Activated naive CD4-positive, alpha-beta T cell treated with anti-CD3 and anti-CD28 coated beads, Interleukin-2, amount 50 U/mL, for 16 hours (primary cell): ENCODE measurements at places on chromosomes 7 and 10.

GRCh38 chr7:96670338-96671289, 39.0 kb downstream of the SEM1 start:
- no peak for DNase-seq

- no peak for DNase-seq
These were observed 9.0 kb downstream of the RPEL1 start for GRCh38 chr10:103254538-103255325.

GRCh38 chr10:103232772-103233488, 12.8 kb upstream of the RPEL1 start:
- no peak for DNase-seq

- DNase-seq, result no peak
These were observed 237.5 kb downstream of the ABCA13 start for GRCh38 chr7:48408731-48409130.

DNA sequence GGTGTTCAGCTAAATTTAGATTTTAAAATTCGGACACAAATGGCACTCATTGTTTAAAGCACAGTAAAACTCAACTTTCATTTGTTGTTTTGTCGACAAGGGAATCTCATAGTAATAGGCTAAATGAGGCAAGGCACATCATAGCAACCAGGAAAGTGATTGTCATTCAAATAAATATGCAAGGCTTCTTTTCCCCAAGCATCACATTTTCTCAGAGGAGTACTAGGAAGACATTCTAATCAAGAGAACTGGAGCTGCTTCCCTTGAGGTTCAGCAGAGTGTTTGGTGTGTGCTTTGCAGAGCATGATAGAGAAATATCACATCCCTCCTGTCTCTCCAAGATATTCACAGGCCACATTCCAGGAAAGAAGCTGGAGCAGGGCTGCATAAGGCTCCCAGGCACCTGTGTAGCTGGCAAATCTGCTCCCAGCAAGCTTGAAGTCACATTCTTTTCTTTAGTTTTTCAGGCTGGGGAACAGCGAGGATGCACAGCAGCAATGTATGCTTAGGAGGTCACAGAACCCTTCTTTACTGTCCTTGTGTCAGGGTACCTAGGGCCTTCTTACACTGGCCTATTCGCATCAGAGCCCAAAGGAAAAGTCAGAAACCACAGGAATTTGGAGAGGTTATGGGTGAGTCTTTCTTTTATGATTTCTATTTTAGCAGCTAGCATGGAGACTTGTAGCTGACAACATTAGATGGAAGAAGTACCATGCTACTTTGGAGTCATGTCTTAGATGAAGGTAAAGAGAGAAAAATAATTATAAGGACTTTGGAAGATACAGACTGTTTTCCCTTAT, 95.9 kb upstream of the HDAC9 start:
- DNase-seq, result no peak

- no peak for DNase-seq
These were observed 122.4 kb downstream of the SLC16A9 start for GRCh38 chr10:59587083-59587755.

DNA sequence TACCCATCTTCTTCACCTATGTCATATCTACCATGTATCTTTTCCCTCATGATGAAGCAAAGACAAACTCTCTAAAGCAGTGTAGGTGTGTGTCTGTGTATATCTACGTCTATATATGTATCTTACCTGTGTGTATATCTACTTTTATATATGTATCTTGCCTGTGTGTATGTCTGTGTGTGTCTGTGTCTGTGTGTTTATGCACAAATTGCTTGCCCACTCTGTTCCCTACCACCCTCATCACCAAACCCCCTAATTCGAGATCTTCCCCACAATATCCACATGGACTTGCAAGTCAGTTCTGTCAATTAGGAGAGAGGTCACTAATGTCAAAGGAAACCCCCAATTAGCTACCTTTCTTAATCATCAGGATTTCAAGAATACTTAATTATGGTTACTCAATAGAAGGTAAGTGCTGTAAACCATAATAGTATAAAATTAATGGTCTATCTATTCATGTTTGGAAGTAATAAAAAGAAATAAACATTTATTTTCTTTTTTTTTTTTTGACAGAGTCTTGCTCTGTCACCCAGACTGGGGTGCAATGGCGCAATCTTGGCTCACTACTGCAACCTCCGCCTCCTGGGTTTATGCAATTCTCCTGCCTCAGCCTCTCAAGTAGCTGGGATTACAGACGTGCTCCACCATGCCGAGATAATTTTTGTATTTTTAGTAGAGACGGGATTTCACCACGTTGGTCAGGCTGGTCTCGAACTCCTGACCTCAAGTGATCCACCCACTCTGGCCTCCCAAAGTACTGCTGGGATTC, 43.6 kb downstream of the ANKRD61 start:
- DNase-seq, result no peak

DNA sequence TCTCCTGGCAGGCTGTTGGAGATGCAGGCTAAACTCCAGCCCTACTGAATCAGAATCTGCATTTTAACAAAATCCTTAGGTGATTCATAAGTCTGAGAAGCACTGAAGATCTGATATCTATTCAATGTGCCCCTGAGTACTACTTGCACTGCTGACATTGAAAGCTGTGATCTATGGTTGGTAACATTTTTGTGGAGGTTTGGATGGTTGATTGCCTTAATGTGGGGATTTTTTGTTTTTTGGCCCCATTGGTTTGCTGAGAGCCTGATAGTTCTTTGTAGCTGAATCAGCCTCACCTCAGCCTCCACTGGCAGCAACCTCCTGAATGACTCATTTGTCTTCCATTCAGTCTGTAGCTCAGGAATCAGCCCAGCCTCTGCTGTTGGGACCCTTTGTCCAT, 14.7 kb upstream of the LRRN3 start:
- no peak for DNase-seq

GRCh38 chr10:126904818-126905701, at the start of gene DOCK1:
Gene DOCK1, plus strand, starts transcription at chr10:126905428. Its CDS starts 90 bp downstream, at chr10:126905518.
- no peak for DNase-seq

- DNase-seq, result no peak
These were observed 285.2 kb downstream of the CAMK1D start for GRCh38 chr10:12634621-12634931.

DNA sequence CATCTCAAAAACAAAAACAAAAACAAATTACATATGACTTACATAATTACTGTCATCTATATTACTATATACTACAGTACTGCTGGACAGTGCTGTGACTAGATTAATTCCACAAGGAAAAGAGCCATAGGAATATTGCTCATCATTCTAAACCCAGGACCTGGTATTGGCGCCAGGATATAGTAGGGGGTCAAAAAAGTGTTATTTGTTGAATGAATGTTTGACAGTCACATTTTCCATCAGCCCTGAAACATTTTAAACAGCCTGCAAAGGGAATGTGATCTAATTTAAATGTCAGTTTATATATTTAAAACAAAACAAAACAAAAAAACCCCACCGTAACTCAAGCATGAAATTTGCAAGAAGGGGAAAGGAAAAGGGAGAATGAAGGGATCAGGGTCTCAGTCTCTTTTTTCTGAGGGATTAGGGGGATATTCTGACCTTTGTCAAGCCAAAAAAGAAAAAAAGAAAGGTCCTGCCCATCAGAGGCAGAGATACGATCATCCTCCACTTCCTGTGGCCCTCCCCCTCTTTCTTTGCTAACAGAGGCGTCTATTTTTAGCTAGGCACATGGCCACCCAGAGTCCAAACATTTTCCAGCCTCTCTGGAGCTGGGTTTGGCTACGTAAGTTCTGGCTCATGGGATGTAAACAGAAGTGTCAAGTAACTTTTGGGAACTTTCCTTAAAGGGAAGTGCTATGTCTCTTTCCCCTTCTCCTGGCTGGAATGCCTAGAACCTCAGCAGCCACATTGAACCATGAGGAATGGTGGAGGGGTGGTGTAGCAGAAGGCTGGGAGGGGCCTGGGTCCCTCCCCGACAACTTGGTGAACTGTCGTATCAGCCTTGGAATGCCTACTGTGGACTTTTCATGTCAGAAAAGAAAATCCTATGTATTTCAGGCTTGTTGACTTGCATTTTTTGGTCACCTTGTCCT, 44.6 kb upstream of the DLG5 start:
- no peak for DNase-seq

- DNase-seq, result no peak
These were observed 475.2 kb upstream of the CELF2 start for GRCh38 chr10:10542477-10542876.

DNA sequence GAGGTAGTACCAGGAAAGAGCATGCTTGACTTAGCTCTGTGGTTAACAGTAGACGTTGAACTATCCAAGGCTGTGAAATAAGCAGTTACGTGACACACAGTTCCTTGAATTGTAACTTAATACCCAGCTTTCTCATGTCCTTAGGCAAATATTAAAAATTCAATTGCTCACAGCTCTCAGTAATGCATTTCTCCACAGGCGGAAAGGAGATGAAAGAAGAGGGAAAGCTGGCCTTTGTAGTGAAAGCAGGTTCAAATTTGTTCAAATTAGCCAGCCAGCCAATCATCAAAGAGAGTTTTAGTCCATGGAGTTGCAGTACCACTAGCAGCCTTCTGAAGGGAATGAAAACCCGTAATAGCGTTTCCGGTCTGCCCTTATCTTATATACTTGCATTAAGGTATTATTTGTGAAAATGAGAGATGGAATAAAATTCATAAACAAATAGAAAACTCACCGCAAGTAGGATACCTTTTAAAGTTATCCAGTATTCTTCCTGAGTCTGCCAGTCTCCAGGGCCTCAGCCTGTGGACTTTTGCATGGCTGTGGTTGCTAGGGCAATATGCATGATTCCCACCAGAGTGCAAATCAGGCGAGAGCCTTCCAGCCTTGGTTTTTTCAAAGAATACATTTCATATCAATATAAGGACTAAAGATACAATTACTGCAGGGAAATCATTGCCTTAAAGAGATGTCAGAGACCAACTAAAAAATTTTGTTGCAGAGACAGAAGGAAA, 795.5 kb downstream of the TNS3 start:
- no peak for DNase-seq

GRCh38 chr10:10902951-10903350, 114.7 kb upstream of the CELF2 start:
- no peak for DNase-seq

- no peak for DNase-seq
These were observed 3.3 kb upstream of the LRRC27 start for GRCh38 chr10:132328738-132329137.

- DNase-seq, result no peak
These were observed 112.6 kb downstream of the PTPRZ1 start for GRCh38 chr7:121985476-121986030.

- no peak for DNase-seq
These were observed 121.5 kb upstream of the PRSS58 start for GRCh38 chr7:142379201-142379885.

- DNase-seq, result no peak
These were observed 17.7 kb downstream of the CLIP2 start for GRCh38 chr7:74306730-74307469.

- DNase-seq, result no peak
These were observed 52.4 kb downstream of the NPTX2 start for GRCh38 chr7:98669329-98670000.

- DNase-seq, result no peak
These were observed 181.5 kb upstream of the PLXNA4 start for GRCh38 chr7:132757783-132758182.

DNA sequence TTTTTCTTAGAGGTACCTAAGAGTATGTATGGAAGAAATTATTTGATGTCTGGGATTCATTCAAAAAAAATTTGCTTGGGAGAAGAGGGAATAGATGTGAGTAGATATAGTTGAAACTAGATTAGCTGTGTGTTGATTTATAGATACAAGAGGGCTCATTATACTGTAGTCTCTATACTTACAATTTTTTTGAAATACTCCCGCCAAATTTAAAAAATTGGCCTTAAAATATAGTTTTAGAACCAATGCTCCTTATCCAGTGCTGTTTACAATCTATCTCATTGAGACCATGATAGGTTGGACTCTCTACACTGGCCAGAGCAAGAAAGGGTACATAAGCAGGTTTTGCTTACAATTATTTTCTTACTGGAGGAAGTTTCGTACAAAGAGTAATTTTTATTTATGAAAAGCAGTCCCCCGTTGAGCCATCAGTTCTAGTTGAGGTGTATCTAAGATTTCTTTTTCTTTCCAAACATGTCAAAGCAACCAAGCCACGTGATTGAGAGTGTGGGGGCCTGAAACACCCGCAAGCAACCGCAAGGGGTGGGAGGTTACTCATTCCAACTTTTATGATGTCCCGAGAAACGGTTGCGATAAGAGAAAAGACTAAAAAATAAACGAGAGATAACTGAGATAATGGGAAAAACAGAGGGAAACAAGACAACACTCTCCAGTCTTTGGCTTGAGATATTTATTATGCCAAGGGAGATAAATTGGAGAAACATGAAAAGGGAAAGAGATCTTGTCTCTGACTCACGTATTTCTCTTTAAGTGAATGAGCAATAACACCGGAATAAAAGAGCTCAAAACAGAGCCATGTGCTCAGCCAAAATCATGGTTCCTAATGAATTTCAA, 729.2 kb downstream of the LRMDA start:
- DNase-seq, result no peak

DNA sequence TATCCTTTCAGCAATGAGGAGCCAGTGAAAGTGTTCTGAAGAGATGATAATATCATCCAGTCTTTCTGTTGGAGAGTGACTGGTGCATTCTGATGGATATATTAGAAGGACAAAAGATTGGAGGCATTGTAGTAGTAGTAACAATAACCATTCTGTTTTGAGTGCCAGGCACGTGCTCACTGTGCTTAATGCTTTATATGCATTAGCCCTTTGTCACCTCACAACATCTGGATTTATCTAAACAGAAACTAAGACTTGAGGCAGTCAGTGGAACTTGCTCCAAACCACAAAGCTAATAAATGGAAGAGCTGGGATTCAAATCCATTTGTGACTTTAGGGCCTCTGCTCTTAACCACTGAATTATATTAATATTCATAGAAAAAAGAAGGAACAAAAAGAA, 84.5 kb upstream of the OIT3 start:
- DNase-seq, result no peak

DNA sequence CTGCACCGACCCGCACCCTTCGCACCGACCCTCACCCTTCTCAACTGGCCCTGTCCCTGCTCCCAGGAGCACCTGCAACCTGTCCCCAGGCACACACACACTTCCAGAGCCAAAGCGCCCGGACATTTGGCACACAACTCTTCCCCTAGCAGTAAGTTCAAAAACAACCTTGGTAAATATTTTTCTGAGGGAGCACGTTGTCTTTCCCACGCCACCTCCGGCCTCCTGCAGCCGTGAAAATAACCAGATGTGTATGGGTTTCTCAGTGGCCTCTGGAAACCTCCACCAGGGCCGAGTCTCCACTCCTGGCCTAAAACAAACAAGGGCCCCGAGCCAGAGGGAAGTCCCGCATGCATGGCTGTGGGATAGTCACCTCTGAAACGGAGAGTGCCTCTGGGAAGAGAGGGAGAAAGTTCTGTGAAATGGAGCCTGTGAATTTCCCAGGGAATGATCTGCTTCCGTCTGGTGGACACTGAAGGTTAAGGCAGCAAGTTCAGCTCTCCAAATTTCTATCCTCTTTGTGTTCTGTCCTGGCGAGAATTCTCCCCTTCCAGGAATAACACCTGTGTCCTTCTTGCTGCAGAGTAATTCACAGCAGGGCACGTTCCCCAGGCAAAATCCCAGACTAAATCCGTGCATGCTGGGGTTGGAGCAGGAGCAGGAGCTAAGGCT, 15.8 kb downstream of the PODXL start:
- DNase-seq, result no peak
